ENCODE measurements at places on chromosomes 2 and 18. TPM values are rescaled to one million over a fixed set of nuclear protein-coding genes. Genes with fewer than 3 reads are reported as not detected.

DNA sequence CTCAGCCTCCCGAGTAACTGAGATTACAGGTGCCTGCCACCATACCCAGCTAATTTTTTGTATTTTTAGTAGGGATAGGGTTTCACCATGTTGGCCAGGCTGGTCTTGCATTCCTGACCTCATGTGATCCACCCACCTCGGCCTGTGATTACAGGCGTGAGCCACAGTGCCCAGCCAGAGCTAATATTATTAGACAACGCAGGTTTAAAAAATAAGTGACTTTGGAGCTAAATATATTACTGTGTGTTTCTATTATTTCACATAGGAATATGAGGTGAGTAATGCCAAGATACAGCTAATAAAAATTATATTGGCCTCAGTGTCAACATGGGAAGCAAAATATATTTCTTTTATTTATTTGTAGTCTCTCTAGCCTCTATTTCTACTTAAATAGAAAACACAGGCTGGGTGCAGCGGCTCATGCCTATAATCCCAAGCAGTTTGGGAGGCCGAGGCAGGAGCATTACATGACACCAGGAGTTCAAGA is 120.2 kb downstream of the C2orf74 start:
- DNase-seq, result no peak

DNA sequence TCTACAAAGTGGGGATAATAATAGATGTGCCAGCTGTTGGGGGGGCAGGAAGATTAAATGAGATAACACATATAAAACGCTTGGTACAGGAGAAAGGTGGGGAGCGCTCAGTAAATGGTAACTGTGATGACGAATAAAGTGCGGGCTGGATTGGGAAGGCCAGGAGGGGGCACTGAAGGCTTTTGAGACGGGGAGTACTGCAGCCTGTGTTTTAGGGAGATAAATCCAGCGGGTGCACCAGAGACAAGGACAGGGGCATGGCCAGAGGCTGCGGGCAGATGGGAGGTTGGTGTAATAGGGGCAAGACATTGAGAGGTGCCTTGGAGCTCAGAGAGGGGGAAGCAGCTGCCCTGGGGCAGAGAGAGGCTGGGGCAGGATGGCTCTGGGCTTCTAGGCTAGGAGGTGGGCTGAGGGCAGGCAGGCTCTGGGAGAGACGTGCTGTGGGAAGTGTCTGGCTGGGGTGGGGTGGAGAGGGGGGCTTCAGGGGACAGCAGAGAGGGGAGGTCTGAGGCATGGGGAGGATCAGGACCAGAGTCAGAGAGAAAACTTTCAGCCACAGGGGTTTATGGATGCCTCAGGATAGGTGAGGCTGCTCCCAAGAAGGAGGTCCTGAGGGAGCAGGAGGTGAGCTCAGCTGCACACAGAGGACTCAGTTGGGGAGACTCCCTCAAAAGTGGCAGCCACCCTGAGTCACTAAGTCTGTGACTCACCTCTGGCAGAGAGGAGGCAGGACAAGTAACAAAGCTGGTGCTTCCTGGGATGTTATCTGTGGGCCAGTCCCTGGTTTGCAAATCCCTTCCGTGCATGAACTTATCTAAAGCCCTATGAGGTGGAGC is 18.8 kb downstream of the TEX44 start:
- DNase-seq, result no peak

DNA sequence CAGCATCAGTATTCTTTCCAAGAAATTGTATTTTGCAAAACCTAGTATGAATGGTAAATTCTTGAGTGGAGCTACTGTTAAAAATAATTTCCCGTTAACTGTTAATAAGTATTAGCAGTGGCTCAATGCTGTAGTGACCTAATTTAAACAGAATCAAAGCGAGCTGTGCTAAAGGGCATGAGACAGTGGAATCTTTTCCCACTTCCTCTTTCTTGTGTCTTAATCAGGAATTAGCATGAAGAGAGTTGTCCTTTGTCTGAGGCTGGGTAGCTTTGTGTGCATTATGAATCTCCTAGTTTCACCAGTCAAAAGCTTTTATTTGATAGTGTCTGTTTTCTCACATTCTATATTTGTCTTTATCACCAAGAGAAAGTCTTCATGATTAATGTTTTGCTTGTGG is 298.8 kb upstream of the GCFC2 start:
- DNase-seq, result no peak

- DNase-seq, result no peak
Observed at GRCh38 chr2:71045151-71045550, 23.3 kb upstream of the NAGK start.

GRCh38 chr18:6249788-6250187 is 164.9 kb downstream of the L3MBTL4 start:
- DNase-seq, result no peak

DNA sequence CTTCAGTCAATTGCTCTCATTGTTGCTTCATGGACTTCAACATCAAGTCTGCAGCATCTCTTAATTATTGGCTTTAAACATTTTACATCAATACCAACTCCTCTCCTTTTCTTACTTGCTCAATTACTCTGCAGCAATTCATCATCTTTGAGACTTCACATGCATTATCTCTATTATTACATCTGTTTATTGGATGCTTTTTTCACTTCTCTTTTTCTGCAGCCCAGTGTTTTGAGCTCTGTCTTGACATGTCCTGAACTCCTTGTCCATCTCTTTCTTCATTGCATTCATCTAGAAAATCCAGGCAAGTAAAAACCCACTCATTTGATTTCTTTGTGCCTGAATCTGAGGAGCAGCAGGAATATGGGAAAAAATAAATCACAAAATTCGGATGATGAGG is 647.9 kb downstream of the PLCL1 start:
- DNase-seq, result no peak

- DNase-seq, result peak; percentile 27
Observed at GRCh38 chr2:19863303-19864041, 38.3 kb downstream of the TTC32 start.

- DNase-seq, result no peak
Observed at GRCh38 chr2:67585400-67585799, 188.3 kb downstream of the ETAA1 start.

- no peak for DNase-seq
Observed at GRCh38 chr18:45386041-45386655, 229.1 kb upstream of the SLC14A2 start.

GRCh38 chr2:207051385-207051965 is 112.2 kb downstream of the CPO start:
- DNase-seq, result no peak

DNA sequence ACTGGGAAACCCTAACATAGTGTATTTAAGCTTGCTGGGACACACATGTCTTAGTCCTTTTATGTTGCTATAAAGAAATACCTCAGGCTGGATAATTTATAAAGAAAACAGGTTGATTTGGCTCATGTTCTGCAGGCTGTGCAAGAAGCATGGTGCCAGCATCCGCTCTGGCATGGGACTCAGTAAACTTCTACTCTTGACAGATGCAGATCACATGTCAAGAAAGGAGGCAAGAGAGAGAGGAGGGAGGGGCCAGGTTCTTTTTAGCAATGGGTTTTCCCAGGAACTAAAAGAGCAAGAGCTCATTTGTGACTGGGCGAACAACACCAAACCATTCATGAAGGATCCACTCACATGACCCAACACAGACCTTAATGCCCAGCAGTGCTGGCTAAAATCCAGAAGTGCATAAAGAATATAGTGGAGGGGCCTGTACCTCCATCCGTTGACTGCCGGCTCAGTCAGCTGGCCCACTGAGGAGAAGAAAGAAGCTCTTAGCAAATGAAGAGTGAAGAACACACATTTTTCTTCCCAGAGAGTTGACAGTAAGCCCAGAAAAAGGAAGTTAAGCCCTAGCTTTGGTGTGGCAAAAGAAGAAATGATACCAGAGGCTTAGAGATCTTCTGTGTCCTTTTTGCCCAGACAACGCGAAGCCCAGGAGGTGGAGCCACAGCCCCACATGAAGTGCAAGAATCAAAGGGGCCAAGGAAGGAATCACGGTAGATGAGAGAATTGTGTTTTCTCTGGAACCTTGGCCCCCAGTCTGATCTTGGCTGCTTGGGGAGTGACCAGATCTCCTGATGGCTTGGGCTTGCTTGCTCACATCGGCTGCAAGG is 183.5 kb upstream of the FAM98A start:
- no peak for DNase-seq

DNA sequence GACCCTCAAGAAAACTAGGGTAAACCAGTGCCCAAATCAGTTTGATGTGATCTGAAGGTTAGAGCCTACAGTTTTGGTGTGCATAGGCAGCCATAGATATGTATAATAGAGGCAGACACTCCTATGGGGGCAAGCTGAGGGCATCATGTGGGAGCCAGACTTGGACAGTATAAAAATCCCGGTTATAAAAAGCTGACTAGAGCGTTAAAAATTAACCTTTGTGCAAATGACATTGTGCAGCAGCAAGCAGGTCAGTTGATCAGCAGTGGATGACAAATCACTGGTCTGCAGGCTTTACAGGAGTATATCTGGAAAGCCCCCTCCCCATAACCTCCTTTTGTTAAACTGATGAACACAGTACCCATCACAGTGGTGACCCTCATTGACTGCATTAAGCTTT is 107.8 kb downstream of the CTNNA2 start:
- no peak for DNase-seq

DNA sequence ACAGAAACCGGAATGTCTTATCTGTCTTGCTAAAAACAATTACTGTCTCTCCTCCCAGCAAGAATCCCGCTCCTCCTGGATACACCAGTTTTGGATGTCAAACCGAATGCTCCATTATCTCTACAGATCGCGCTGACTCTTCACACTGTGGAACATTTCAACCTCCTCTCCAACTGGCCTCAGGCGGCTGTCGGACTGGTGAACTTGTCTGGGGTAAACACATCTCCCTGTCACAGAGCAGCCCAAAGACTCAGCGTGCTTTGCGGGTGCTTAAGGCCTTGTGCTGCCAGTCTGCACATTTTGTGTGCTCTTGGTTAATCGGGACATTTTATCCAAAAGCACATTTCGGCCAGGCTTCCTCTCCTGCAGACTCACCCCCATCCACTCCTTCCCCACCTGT is 173.1 kb downstream of the ICOS start:
- no peak for DNase-seq

GRCh38 chr2:234135750-234136221 is 85.3 kb downstream of the SPP2 start:
- peak; percentile 50 for DNase-seq

DNA sequence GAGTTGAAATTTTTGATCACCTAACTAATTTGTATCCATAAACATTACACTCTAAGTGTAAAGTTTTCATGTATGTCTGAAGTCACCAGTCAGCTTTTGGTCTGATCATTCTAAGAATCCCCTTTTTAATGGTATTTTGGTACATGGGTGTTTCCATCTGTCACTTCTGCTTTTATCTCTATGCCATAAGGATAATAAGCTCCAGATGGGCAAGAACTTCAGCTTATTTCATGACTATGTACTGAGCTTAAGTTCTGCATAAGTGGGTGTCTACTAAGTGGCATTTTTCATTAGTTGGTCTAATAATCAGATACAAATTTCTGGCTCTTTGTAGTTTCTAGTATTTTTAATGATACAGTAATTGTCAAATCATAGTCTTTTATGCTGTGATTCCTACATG is 20.4 kb downstream of the UBXN4 start:
- no peak for DNase-seq

DNA sequence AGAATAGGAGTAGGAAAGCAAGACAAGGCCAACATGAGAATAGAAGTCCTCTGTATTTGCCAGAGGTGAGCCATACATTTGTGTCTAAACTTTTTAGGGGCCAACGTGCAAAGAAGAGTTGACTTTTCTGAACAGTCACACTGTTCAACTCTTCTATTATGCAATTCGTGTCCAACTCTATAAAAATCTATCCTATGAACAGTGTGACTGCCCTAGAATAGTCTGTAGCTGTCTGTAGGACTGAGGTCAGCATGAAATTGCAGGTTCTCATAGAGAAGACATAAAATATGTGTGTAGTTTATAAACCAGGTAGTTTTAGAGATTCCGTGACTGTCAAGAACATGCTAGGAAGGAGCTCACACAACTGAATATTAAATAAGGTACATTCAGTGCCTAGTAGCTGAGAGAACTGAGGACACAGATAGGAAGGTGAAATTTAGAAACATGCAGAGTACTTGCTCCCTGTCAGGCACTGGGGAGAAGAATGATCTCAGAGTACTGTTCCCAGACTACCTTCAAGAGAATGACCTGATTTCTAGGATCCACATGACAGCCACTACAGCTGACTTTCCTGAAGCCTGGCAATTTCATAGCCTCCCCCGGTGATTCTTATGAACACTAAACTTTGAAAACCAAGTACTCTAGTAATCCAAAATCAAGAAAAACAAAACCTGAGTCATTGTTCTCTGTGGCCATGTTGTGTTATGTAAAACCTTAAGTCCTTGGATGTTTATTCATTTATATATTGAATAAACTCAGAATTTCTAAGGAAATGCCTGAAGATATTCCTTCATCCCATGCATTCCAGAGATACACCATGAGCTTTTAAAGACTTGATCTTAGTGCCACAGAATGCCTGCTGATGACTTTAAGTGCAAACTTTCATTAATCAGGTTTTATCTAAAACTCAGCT is 201.5 kb upstream of the BOD1L2 start:
- no peak for DNase-seq

DNA sequence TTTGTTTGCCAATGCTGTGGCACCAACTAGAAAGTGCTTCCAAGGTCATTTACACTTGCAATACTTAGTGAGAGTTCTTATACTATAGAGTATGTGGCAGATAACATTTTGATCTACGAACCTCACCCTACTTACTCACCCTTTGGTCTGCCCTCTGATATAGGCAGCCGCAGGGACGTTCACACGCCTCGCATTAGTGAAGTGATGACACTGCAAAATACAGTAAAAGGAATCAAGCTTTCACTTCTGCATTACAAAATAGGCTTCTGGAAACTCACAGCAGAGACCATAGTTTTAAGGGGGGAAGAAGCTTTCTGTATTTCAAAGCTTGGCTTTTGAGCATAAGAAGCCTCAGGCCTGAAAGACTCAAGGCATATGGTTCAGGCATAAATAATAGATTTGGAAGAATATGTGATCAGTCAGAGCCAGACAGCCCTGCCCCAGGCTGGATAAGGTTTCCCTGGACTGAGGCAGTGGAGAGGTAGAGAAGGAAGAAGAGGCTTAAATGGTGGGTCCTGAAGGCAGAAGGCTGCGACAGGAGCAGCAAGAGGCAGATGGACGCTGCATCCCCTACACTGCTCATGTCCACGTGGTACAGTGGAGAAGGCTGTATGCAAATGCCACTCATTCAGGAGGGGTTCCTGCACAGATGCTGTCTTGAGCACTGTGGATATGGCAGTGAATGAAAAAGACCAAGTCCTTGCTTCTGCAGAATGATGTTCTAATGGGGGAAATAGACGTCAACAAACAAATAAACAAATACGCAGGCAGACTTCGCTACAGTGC is 63.1 kb downstream of the FECH start:
- no peak for DNase-seq

FAM168B gene
- 137 TPM for total RNA-seq

SP5 gene
- total RNA-seq, result 0.64 TPM

UGT1A9 gene
- not detected for total RNA-seq

PARD6G gene
- total RNA-seq, result 5.2 TPM

ZSWIM2 gene
- total RNA-seq, result not detected

CRYGD gene
- total RNA-seq, result not detected

M1AP gene
- not detected for total RNA-seq
